H4 (cell line): ENCODE measurements at places on chromosomes 2 and 18. TPM values are rescaled to one million over a fixed set of nuclear protein-coding genes. Genes with fewer than 3 reads are reported as not detected.

GRCh38 chr2:60888853-60889252, 7.5 kb downstream of the REL start:
- no peak for DNase-seq

DNA sequence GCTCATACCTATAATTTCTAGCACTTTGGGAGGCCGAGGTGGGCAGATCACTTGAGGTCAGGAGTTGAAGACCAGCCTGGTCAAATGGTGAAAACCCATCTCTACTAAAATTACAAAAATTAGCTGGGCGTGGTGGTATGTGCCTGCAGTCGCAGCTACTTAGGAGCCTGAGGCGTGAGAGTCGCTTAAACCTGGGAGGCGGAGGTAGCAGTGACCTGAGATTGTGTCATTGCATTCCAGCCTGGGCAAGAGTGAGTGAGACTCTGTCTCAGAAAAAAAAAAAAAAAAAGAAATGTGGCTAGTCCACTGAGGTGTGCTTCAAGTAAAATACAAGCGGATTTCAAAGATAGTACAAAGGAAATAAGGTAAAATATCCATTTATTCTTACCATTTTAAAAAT, 46.2 kb downstream of the RBKS start:
- no peak for DNase-seq

GPR55 gene
- total RNA-seq, result 0.66 and 0.87 TPM in 2 replicates

HOXD13 gene
- total RNA-seq, result 3.1 and 4.8 TPM in 2 replicates

NMUR1 gene
- total RNA-seq, result not detected in 2 replicates

DNA sequence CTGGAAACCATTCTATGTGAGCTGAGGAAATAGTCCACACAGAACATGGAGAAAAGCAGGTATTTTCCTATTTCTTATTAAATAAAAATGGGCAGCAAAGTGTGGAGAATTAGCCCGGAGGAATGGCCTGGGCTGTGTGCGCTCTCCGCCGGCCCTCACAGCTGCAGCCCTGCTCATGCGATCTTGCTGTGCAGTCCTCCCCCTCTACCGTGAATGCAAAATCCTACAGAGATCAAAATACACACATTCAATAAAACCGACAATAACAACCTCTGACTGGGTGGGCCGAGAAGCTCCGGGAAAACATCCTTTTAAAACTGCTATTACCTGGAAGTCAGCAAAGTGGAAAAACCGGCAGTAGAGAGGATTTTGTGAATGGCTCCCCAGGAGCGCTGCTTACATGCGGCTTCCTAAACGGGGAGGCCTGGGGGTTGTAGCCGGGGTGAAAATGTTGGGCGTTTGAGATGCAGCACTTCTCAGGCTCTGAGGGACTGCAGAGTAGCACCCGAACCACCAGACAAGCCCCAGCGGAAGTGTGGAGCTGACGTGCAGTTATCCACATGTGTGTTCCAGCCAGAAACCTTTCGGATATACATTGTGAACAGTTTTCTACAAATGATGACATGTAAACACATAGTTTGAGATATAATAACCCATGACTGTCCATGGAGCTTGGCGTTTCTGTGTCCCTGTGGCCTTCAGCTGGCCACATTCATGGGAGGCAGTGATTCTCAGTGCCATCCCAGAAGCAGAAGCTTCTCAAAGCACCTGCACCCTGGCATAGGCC, 94.2 kb upstream of the ALKAL2 start:
- DNase-seq, result no peak

DNA sequence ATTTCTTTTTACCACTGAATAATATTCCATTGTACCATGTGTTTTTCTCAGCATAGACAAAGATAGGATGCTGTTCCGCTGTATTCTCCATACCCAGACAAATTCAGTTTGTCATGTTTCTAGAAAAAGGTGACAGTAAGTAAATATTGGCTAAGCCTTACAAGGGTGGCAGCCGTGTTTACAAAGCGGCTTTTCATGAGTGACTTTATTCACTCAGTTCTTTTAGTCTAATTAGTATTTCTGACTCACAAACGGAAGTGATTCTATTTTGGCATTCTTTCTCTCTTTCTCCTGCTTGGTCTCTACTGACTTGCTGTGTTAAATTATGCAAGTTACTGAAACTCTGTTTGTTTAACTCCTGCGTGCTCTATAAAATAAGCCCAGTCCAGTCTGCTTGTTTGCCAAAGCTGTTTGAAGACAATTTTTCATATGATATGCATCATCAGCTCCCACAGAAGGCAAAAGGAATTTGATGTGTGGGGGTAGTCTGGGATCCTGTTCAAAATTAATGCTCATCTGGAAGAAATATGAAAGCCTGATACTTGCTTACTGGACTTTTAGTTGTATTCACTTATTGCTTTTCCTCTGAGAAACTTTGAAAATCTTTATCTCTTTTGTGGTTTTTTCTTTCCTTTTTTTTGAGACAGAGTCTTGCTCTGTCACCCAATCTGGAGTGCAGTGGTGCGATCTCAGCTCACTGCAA, 2.3 kb upstream of the PLEKHH2 start:
- peak; percentile 74 for DNase-seq

MARS2 gene
- 1.7 and 4.1 TPM in 2 replicates for total RNA-seq

FAM228A gene
- total RNA-seq, result not detected in 2 replicates

GRCh38 chr2:170943041-170943440, 14.0 kb downstream of the GORASP2 start:
- no peak for DNase-seq

- DNase-seq, result no peak
Observed at GRCh38 chr2:101823859-101824258, 126.4 kb downstream of the MAP4K4 start.

GRCh38 chr2:240410808-240411207, 24.7 kb upstream of the GPC1 start:
- no peak for DNase-seq

DNA sequence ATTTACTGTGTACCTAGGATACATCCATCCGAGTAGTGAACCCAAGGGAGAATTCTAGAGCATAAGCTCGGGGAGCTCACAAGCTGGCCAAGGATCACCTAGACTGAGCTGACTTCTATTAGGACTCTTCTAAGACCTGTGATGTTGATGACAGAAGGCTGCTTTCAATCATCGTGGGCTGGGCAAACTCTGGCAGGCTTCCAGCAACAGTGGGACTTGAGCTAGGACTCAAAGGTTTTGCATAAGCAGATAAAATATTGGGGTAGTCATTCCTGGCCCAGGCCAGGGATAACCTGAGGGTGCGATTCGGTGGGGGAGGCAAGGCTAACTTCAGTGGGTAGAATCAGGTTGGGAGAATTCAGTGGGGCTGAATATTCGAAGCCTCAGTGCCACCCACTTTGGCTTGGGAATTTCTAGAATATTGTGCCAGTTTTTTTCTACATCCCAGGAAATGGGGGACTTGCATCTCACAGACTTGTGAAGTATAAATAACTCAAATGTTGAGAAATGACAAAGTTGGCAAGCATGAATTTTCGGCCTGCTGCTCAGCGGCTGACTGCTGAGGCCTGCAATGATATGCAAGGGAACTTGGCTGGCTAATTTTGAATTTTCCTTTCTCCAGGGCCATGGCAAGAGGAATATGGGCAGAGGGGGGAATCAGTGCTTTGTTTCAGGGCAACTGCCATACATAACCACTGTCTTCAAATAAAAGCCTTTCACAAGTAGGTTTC, 274.3 kb downstream of the PRKCE start:
- no peak for DNase-seq

EIF2B4 gene
- 15.0 and 23.8 TPM in 2 replicates for total RNA-seq

GRCh38 chr2:109174214-109174613, 45.2 kb downstream of the SH3RF3 start:
- peak; percentile 49 for DNase-seq

GRCh38 chr2:28652217-28652616, 99.4 kb upstream of the PPP1CB start:
- no peak for DNase-seq

SIX2 gene
- 0.06 and 0.52 TPM in 2 replicates for total RNA-seq

AFG3L2 gene
- total RNA-seq, result 52.6 and 54.5 TPM in 2 replicates

DNA sequence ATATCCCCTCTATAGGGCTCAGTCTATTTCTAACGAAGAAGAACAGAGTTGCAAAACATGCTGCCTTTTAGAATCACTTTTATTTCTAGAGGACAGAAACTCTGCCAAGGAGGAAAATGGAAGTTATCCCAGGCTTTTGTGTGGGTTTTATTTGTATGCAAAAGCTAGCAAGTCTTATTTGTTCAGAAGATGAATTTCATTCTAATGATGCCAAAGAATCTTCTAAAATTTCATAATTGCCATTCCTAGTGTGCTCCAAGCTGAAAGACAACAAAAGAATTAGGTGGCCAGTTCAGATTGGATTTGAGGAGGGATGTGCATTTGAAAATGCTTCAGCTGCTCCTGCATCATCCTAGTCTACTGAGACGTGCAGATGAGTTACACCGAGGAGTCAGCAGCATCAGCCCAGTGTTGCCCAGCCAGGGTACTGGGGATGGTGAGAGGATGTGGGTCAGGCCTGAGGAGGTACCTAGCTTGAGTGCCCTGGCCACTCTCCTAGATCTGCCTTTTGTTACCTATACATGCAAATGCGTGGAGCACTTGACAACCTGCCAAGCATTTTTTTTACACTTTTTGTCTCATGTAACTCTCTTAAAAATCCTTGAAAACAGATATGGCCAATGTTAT, 80.1 kb downstream of the KCNS3 start:
- DNase-seq, result no peak

- DNase-seq, result peak; percentile 34
Observed at GRCh38 chr2:235606004-235606715, 112.3 kb downstream of the AGAP1 start.

GRCh38 chr2:9374071-9374730, 49.1 kb downstream of the ITGB1BP1 start:
- DNase-seq, result no peak

GRHL1 gene
- 0.25 TPM in 1 of 2 replicates, not detected in the other for total RNA-seq

DNA sequence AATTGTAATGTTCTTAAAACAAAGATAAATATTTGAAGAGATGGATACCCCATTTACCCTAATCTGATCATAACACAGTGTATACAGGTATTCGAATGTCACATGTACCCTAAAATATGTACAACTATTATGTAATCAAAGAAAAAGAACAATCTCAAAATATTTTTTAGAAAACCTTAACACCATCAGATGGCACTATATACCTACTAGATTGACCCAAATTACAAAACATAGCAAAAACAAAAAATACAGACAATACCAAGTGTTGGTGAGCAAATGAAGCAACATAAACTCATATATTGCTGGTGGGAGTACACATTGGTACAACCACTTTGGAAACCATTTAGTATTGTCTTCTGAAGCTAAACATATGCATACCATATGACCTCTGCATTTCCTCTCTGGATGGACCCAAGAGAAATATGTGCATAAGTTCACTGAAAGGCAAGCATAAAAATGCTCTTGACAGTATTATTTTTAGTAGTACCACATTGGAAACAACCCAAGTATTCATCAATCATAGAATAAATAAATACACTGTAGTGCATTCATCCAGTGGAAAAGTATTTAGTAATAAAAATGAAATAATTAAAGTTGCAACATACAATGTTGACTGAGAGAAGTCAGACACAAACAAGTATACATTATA, 55.8 kb downstream of the GDF7 start:
- no peak for DNase-seq

AKAIN1 gene
- total RNA-seq, result not detected in 2 replicates

MFSD2B gene
- total RNA-seq, result 0.72 TPM in 1 of 2 replicates, not detected in the other

DNA sequence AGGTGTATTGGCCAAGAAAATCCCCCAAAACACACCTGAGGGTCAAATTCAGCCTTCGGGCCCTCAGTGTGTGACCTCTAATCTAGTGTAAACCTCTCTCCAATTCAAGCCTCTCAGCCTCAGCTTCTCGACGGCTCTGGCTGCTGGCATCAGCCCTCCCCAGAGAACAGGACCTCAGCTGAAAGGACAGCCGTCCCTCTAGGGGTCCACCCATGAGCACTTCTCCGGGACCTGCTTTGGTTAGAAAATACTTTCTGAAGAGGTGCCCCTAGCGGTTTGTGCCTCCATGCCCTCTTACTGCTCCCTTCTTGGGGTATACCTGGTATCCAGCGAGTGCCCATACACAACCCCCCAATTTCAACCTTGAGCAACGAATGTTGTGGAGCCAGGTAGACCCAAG, 48.8 kb downstream of the INHBB start:
- DNase-seq, result no peak

NR4A2 gene
- total RNA-seq, result 0.70 TPM in 1 of 2 replicates, not detected in the other

DNA sequence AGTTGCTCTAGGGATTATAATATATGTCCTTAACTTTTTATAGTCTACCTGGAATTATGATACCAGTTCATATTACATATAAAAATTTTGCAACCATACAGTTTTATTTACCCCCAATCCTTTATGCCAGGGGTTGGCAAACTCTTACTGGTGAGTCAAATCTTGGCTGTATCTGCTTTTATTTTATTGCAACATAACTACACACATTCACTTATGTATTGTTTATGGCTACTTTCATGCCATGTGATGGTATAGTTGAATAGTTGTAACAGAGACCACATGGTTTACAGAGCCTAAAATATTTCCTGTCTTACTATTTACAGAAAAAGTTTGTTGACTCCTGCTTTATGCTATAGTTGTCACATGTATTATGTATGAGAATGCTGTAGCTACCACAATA, 25.8 kb upstream of the DLX2 start:
- DNase-seq, result no peak

- no peak for DNase-seq
Observed at GRCh38 chr18:12086249-12086648, 7.4 kb upstream of the ANKRD62 start.

- DNase-seq, result no peak
Observed at GRCh38 chr2:240134956-240135520, 1.1 kb downstream of the COPS9 start.

PTH2R gene
- not detected in 2 replicates for total RNA-seq

GRCh38 chr2:176124110-176124946, 1.8 kb downstream of the HOXD9 start:
- no peak for DNase-seq

GPR45 gene
- total RNA-seq, result not detected in 2 replicates

DNA sequence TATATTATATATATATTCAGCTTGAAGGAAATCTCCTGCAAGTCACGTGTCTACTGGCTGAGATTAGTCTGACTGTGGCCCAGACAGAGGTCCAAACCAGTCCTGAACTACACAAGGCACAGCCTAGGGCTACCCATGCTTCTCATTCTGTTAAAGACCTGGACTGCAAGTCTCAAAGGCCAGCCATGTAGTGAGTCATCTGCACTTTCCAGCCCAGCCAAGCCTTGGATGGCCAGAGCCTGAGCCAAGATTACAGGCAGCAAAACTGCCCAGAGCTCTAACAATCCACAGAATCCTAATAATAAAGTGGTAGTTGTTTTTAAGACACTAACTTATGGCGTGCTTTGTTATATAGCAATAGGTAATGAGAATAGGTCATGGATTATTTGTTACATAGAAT, 259.6 kb downstream of the SS18 start:
- DNase-seq, result peak; percentile 14

LAPTM4A gene
- total RNA-seq, result 104 and 119 TPM in 2 replicates
